WERI-Rb-1 (cell line): ENCODE measurements at places on chromosomes 7 and 10.
A peak's percentile ranks its signal among the peaks of the same experiment; 100 is the strongest.

DNA sequence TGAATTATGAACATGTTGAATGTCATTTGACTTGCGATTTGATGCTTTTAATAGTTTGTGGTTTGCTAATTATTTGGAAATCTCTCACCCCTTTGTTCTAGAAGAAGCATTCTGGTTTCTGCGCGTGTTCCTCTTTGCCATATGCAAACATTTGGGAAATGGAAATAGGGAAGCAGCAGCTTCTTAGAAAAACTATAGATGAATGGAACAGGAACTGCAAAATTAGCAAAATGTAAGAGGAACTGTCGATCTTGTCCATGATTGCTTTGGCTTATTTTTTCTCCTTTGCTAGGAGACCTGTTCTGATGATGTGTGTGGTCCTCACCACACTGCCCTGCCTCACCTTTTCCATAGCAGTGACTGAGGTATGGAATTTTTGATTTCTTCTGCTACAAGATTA is 19.0 kb downstream of the TMEM236 start:
- no peak for DNase-seq

GRCh38 chr10:13857451-13857850 is 270.7 kb downstream of the PRPF18 start:
- DNase-seq, result no peak

DNA sequence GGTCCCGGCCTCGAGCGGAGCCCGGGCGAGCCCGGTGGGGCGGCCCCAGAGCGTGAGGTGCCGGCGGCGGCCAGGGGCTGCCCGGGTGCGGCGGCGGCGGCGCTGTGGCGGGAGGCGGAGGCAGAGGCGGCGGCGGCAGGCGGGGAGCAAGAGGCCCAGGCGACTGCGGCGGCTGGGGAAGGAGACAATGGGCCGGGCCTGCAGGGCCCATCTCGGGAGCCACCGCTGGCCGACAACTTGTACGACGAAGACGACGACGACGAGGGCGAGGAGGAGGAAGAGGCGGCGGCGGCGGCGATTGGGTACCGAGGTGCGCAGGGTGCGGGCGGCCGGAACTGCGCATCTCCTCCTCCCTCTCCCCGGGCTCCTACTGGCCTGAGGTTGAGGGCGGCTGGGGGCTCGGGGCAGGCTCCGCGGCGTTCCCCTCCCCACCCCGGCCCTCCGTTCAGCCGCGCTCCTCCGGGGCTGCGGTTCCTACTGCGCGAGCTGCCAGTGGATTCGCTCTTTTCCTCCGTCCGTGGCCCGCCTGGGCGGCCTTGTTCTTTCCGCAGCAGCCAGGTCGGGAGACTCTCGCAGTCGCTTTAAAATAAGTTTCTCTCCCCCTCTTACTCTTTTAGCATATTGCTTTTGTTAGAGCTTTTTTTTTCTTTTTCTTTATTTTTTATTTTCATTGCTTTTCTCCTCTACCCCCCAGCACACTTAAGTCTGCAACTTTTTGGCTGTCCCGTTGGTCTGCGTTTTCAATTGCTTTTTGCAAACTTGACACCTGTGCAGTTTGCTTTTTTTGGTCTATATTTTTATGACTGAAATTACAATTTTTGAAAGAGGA is 600 bp downstream of the SIRT1 start:
- peak; percentile 79 for DNase-seq

GRCh38 chr7:22256541-22257096 is 100.3 kb downstream of the RAPGEF5 start:
- no peak for DNase-seq

DNA sequence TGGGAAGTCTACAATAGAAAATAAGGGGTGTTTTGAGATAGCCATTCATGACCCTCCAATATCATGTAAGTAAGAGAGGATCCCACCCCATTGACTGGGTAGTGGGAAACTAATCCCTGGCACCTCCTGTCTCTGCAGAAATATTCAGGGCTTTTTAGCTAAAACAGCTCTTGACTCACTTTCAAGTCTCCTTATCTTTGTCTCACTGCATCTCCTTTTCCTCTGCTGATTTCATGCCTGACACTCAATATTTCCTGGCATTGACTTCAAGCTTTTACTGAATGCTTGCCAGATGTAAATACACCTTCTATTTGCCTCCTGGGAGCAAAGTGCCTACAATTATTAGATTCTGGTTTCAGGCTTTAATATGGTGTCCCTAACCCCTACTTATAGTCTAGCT is 57.1 kb downstream of the CHRM2 start:
- DNase-seq, result no peak

- DNase-seq, result no peak
Measured at GRCh38 chr7:75856536-75856935, 22.3 kb upstream of the RHBDD2 start.

DNA sequence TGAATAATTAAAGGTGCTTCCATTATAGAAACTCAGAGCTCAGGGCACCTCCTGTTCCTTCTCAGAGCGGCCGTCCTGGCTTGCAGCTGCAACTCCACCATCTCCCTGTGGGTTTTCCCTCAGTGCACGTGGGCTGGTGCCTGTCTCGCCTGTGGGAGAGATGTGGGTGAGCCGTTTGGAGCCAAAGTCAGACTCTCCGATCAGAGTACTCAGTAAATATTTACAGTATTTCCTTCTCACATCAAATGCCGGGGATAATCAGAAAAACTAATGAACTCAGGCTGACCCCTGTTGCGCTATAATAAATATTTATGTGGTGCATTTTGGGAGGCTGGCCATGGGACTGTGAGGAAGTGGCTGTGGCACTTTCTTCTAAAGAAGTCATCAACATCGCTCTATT is 155.8 kb upstream of the HABP2 start:
- no peak for DNase-seq

- DNase-seq, result no peak
Measured at GRCh38 chr10:114526126-114526503, 121.8 kb upstream of the AFAP1L2 start.

DNA sequence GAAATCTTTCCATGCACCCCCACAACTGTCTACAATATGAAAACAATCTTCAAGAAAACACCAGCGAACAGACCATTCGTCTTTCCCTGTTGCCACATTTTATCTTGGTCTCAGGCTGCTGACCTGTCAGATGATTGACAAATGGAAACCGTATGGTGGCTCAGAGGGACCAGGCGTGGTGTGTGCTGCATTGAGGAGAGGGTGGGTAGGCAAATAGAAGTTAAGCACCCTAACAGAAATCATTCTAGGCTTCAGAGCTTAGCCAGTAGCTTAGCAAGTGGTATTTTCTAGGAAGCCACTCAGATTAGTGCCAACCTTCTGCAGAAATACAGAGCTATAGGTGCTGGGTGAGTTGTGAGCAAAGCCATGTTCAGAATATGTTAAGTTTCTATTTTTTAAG is 114.9 kb downstream of the DPP6 start:
- no peak for DNase-seq

- DNase-seq, result no peak
Measured at GRCh38 chr7:122989577-122989976, 5.9 kb downstream of the TAS2R16 start.

DNA sequence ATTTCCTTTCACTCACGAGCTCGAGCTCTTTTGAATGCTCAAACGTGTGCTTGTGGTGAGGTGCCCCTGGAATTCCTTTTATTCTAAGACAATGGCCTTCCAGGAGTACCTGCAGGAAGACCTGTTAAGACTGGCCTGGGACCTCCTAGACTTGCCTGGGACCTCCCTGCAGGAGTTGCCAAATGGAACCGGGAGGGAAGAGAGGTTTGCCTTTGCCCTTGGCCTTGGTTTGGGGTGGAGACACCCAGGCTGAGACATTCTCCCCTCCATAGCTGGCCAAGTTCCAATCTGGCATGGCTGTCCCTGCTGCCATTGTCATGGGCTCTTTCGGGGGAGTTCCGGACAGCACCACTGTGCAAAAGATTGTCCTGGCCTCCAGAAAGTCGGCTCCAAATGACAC is 39.7 kb downstream of the DNAJB12 start:
- DNase-seq, result no peak

GRCh38 chr7:12233175-12233574 is 22.1 kb downstream of the TMEM106B start:
- DNase-seq, result no peak

DNA sequence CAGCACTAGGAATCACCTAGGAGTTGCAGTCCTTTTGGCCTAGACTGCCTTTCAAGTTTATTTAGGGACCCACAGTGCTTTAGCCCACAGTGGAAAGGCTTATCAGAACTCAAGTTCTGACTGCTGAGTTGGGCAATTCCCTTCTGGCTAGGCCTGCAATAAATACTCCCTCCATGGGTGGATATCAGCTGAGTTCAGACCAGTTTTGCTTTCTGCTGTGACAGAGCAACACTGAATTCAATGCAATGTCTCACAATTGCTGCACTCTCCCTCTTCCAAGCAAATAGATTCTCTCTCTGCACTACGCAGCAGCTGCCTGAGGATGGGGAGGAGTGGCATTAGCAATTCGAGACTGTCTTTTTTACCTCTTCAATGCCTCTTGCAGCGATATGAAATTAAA is 1153.3 kb downstream of the SORCS1 start:
- DNase-seq, result no peak

DNA sequence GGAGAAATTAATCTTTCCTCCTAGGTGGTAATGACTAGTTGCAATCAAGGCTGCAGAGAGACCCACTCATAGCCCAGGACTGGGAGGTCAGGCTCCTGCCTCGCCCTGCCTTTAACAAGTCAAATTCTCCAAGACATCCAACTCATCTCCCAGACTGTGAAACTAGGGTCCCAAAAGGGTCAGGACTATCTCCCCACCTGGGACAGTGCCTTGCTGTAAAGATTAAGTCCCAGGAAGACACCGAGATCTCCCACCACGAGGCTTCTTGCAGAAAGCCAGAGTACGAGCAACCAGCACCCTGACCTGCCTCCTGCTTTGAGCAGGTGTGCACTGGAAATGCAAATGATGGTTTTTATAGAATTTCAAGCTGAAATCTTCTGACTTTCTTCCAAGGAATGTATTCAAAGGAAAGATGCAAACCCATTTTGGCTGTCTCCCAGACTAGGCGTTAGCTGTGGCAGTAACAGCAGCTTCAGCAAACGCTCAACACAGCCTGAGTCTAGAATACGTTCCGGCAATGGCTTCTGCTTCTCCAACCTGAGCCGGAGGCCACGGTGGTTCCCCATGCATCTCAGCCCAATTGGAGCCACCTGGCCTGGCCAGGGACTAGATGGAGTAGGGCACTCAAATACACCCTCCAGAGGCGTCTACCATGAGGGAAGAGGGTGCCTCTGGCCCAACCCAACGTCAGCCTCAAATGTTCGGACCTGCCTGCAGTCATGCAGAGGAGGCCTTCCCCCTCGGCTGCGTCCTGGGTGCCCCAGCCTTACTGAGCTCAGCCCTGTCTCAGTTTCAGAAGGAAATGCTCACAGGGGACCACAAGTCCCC is 170.4 kb downstream of the PRKAG2 start:
- no peak for DNase-seq

GRCh38 chr10:52066383-52066782 is 247.7 kb upstream of the DKK1 start:
- DNase-seq, result peak; percentile 9

- no peak for DNase-seq
Measured at GRCh38 chr7:125436220-125436619, 506.6 kb upstream of the POT1 start.

DNA sequence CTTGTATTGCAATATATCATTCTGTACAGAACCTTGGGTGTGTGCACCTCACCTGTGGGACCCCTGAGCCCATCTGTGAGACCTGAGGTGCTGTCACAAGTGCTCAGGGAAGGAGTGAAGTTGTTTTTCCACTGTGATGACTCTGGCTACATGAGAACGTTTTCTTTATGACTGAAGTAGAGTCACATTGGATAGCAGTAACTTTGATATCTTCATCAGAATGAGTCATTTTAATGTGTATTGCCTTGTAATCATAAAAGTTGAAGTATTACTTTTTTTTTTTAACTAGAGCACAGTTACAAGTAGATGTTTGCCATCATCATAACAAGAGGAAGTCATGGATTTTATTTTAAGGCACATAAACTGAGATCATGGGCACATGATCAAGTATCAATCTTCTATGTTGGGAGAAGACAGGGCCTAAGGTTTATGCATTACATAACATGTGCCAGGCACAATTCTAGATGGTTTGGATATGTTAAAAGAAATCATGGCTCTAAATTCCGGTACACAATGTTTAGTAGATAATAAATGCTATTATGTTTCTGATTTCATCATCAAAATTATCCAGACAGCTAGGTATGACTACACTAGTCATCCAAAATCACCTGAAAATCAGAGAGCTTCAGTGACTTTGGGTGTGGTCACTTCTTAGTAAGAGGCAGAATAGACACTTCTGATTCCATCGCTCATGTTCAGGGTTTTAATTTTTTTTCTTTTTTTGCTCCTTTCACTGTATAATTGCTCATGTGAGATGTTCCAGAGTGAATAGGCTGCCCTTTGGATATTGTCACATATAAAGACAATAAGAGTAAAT is 82.7 kb upstream of the KLF6 start:
- no peak for DNase-seq

GRCh38 chr7:103134836-103135554 is 13.9 kb downstream of the NAPEPLD start:
- DNase-seq, result no peak

- DNase-seq, result no peak
Measured at GRCh38 chr10:128417826-128418225, 291.6 kb upstream of the MKI67 start.

DNA sequence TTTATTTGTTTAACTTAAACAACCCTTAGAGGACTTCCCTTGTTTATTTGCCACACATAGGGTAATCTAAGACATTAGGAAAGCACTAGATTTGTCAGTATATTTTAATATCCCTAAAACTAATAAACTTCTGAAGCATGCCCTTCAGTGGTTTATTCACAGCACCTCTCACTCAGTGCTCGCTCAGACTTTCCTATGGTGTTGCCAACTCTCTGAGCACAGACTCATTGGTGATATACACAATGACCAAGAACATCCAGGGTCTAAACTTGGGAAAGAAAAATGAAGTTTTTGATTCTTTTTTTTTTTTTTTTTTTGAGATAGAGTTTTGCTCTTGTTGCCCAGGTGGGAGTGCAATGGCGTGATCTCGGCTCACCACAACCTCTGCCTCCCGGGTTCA is 82.2 kb downstream of the RAB11FIP2 start:
- DNase-seq, result no peak

DNA sequence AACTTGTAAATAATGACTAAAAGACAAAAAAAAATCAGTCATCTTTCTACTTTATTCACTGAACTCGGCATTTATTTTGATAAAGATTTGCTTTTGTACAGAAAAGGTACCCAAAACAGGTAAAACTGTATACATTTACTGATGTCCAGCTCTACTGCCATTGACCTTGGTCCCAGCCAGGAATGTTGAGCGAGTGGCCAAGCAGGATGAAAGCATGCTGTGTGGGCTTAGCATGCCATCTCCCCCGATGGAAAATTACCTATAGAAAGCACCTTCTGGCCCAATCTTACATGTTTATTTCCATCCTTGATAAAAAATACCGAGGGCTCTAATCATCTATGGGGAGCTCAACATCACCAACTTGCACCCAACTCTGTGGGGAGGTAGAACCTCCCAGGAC is 6.8 kb downstream of the PARD3 start:
- DNase-seq, result no peak

GRCh38 chr10:130109796-130110245 is 809 bp downstream of the C10orf143 start:
- peak; percentile 65 for DNase-seq

- no peak for DNase-seq
Measured at GRCh38 chr10:69650589-69651261, 20.7 kb downstream of the FAM241B start.
